ENCODE measurements at places on chromosomes 5 and 9.
A peak's percentile ranks its signal among the peaks of the same experiment; 100 is the strongest.

DNA sequence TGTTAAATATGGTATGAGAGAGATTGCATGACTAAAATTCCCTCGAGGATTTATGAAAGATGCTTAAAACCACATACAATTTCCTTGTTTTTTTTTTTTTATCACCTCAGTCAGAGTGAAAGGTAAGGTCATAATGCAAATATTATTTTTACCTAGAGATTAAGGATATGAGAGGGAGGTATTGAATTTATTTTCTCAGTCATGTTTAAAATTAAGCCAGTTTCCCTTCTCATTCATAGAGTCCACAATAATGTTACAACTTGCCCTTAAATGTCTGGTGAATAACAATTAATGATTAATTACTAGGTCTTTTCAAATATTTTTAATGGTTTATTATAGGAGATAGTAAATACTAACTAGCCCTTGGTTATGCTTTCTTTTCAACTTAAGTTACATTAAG lies 144.9 kb upstream of the HAPLN1 start:
- DNase-seq: peak; percentile 9

GRCh38 chr9:100167915-100168654 lies 69.0 kb downstream of the INVS start:
- no peak for DNase-seq

- peak; percentile 43 for DNase-seq
Observed at GRCh38 chr5:113682497-113683136, 169.1 kb downstream of the YTHDC2 start.

DNA sequence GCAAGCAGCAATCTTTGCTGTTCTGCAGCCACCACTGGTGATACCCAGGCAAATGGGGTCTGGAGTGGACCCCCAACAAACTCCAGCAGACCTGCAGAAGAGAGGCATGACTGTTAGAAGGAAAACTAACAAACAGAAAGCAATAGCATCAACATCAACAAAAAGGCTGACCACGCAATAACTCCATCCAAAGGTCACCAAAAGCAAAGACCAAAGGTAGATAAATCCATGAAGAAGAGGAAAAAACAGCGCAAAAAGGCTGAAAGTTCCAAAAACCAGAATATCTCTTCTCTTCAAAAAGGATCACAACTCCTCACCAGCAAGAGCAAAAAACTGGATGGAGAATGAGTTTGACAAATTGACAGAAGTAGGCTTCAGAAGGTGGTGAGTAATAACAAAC lies 23.4 kb downstream of the FRMD3 start:
- DNase-seq: no peak

- no peak for DNase-seq
Observed at GRCh38 chr9:122572456-122572855, 10.7 kb downstream of the OR1L8 start.

GRCh38 chr5:97098922-97099321 lies 43.5 kb downstream of the LIX1 start:
- no peak for DNase-seq

DNA sequence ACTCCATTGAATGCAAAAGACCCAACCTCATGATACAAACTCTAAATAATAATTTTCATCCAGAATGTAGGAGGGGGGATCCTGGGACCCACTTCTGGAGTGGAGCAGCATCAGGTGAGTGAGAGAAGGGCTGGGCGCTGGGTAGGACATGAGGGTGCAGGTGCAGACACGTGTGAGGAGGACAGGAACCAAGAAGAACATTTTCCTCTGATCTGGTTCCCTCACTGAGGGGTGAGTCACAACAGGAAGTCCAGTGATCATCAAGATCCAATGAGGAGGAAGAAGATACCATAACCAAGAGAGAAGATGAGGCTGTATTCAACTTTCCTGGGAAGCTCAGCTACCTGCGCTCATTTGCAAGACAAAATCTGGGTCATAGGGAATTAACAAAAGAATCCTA lies 57.4 kb downstream of the SFXN1 start:
- no peak for DNase-seq

- no peak for DNase-seq
Observed at GRCh38 chr9:136761545-136761981, 2.8 kb downstream of the LCN15 start.
